ENCODE measurements at places on chromosomes 2 and 18.

DNA sequence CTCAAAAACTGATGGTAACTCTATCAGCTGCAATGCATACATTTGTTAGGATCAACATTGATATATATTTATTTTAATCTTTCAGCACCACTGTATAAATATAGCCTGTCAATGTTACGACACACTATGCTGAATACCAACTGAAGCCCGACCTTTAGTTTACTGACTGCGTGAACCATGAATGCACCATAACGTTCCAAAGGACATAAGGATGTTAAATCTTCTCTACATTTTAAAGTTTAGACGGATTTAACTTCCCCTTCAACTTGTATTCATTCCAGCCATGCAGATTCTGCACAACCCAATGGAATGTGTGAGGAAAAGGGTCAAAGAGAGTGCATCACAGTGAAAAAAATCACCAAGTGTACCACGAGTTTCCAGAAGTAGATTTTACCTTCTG lies 489.5 kb downstream of the IRS1 start:
- no peak for DNase-seq

- no peak for DNase-seq
These were observed 124.0 kb downstream of the GATA6 start for GRCh38 chr18:22293417-22293816.

GRCh38 chr2:240069829-240070228 lies 16.5 kb upstream of the OR6B3 start:
- DNase-seq, result no peak

GRCh38 chr2:182921234-182921633 lies 54.8 kb upstream of the FRZB start:
- no peak for DNase-seq

DNA sequence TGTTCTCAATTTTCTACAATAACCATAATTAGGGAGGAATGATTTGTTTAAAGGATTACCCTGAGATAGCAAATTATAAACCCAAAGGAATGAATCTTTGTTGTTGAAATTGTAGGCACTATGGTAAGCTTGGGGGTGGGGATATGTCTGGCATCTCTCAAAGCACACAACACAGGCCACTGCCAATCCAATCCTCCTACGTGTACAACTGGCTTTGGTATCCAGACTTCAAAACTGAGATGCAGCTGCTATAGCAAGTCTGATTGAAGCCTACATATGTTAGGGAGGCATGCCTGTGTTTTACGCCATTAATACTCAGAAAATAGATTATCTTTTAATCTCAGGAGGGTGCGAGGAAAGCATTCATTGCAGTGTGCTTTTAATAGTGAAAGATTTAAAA lies 5.9 kb upstream of the NCOA1 start:
- DNase-seq, result no peak

GRCh38 chr2:96137321-96138178 lies 752 bp downstream of the ASTL start:
- DNase-seq, result no peak

DNA sequence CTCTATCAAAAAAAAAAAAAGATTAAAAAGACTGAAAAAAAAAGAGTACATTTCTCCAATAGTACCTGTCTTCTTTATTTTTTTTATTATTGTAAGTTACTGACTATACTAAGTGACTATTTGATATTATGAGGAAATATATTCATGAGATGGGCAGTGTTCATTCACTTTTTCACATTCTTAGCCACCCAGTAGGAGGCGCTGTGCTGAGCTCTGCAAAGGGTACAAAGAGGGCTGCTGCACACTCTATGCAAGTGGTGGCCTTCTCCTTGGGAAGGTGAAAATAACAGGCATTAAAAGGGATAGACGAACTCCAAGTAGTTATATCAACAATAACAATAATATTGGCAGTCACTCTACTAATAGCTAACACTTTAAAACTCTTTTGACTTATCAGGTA lies 1034.9 kb upstream of the FANCL start:
- no peak for DNase-seq

- no peak for DNase-seq
These were observed 5.7 kb downstream of the CHPF start for GRCh38 chr2:219537657-219538488.

DNA sequence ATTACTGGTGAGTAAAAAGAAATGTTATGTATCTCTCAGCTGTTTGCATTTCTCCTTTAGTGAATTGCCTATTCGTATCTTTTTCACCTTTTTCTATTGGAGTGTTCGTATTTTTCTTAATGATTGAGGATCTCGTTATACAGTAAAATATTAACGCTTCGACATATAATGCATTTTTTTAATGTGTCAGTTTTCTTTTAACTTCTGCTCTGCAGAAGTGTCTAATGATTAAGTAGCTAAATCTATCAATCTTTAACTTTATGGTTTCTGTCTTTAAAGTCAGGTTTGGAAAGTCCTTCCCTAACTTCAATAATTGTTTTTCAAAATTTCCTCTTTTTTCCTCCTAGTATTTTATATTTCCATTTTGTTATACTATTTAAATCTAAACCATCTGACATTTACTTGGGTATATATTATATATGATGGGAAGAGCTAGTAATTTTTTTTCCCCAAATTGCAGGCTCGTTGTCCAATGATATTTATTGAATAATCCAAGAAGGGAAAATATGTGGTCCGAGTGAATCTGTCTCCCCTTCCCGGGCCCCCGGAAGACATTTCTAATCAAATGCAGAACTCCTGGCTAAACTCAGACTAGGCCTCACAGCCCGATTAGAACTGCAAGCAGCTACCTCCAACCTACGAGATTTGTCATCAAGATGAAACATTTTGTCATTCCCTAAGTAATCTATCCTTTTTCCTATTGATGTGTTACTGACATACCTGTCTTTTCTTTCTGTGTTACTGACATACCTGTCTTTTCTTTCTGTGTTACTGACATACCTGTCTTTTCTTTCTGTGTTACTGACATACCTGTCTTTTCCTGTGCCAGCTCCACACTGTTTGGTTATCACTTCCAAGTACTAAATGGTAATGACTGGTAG lies 17.2 kb downstream of the PCBP1 start:
- DNase-seq, result no peak

DNA sequence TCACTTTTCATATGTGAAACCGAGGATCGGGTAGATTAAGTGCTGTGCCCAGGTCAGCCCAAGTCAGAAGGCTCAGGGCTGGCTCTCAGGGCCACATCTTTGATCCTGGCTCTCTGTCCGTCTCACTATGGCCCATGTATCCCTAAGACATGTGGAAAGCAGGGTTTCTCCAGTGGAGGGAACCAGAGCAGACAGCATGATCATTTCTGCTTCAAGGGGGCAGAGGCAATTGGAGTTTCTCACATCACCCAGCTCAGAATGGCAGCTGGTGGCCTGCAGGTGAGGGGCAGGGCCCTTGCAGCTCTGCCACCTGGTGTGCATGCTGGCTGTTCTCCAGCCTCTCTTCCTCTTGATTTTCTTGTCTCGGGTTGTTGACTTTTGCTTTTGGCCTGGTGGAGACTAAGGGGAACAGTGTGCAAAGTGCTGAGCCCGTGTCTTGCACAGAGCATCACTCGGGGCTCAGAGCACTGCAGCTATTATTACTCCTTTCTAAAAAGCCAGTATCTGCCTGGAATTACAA lies 27.0 kb downstream of the LDLRAD4 start:
- no peak for DNase-seq

DNA sequence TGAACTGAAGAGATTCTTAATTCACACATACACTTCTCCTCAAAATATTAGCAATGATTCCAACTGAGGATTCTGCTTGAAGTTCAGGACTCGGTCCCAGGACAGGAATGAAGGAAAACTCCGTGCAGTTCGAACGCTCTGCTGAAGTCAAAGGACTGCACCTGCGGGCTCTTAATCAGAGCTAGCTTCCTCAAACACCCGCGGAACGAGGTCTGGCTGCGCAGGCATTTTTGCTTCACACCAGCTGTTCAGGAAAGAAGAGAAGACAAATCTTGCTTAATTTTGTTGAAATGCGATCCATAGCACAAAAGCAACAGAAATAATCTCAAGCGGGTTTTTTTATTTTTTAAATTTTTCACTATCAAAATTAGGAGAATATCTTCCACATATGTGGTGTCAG lies 175.6 kb downstream of the LAMA1 start:
- no peak for DNase-seq

- no peak for DNase-seq
These were observed 36.0 kb downstream of the SKA1 start for GRCh38 chr18:50410894-50411293.

- DNase-seq, result no peak
These were observed 273.2 kb upstream of the SIX3 start for GRCh38 chr2:44668336-44668735.
